ENCODE measurements at places on chromosomes 3 and 15.

- no peak for DNase-seq
Measured at GRCh38 chr3:15941958-15942357, 144.2 kb upstream of the ANKRD28 start.

DNA sequence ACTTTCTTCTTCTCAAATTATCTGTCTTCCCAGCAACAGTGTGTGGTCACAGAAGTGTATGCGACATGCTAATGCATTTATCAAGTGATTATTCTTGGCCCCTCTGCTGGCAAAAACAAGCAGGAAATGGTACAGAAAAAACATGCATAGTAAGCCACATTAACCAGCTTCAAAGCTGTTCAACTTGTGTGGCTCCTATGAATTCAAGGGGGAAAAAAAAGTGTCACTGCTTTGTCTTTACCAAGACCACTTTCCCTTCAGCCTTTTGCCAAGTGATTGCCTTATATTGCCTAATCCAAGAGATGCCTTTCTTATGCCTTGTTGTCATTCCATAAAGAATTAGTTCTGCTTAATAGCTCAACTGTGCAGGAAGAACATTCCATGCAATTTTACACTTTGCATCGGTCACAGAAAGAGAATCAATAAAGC is 39.1 kb downstream of the PRTG start:
- no peak for DNase-seq

DNA sequence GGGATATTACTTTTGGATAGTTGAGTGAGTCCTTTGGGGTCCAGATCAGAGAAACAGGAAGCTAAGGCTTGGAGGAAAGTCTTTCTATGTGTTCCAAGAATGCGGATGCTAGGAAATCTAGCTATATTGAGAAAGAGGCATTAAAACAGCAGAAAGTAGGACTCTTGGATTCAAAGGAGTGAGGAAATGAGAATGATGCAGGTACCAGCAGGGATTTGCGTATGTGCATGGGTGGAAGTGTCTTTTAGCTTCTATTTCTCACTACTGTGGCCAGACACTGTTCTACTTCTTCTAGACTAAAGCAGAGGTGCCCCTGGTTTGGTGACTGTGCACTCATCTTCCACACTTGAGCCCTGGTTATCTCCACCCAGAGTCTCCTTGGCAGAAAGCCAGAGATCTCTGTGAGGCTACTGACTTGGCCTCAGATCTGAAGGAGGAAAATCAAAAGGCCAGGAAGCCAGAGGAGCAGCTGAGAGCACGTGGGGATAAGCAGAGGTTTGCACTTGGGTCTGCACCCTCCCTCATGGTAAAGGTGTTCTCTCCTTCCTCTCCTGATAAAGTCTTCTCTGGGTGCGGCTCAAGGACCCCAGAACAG is 44.3 kb downstream of the ATP2B2 start:
- no peak for DNase-seq

DNA sequence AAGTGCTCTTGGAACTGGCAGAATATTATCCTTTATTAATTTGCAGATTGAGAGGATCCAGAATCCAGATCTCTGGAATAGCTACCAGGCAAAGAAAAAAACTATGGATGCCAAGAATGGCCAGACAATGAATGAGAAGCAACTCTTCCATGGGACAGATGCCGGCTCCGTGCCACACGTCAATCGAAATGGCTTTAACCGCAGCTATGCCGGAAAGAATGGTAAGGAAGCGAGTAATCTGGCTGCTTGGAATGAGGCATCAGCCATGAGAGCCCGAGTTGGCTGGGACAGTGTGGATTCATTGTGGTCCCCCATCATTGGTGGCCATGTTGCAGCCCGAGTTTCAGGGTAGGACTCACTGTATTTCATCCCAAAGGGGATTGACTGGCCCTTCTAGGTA is 47.1 kb downstream of the PARP14 start:
- no peak for DNase-seq

DNA sequence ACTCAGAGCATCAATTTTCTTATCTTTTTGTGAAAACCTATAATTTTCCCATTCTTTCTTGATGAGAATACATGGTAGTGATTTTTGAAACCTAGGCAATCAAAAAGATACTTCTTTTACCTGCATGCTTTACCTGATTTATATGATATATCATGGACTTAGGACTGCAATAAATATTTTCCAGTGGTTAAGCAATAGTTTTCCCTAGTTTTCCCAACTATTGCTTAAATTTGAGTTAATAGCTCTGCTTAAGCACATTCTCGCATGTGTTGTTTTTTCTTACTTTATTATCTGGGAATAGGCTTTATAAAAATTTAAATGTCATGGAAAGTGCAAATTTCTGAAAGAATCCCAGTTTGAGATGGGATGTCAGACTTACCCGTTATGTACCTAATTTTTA is 465.1 kb upstream of the BCHE start:
- no peak for DNase-seq

DNA sequence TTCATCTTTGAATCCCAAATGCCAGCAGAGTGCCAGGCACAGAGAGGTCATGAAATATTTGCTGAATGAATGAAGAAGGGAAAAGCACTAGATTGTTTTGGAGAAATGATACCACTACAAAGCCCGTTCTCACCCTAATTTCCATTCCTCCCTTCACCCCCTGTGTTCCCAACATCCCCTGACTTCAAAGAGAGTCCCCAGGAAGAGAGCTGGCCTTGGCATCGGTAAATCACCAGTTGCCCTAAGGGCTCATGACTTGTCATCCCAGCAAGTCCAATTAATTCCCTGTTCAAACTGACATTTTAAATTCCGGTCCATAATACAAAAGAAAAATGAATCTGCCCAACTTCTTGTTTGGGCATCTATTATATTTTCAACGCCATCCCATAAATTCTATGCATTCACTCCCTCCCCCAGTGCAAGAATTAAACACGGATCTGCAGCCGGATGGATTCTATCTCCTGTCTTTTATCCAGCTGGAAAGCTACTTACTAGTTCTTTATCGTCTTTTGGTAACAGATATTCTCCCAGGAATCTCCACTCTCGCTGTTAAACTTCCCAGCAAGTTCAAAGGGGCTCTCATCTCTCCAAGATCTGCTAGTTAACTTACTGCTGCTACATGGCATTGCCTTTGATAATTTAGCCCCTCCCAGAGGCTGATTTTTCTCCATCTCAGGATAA is 63.9 kb upstream of the TSC22D2 start:
- no peak for DNase-seq

GRCh38 chr3:119558626-119559317 is 642 bp downstream of the CD80 start:
- no peak for DNase-seq

DNA sequence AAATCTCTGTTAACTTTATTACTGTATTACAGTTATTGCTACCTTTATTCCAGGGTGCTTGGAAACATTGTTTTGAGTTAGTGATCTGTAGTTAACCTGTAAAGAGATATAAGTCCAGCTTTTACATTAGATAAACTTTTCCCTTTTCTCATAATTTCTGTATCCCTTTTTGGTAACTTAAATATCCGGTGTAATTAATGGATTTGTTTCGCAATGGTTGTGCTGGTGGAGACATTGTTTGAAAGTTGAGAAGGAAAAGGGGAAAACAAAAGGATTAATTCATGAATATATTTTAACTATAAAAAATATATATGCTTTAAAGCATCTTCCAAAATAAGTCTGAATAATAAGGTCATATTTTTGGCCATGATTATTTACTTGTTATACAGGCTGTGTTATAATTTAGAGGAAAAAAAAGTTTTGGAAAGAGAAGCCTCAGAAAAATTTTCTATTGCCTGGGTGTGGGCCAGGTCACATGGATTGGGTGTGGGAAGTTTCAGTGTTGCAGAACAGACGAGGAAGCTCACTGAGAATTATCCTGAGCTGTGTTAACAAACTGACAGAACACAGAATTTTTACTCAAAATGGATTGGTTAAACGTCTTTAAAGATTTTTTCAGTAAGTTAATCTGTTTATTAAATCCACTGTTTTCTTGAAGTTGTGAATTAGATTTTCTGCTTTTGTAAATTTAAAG is 27.7 kb upstream of the IL20RB start:
- DNase-seq = no peak

DNA sequence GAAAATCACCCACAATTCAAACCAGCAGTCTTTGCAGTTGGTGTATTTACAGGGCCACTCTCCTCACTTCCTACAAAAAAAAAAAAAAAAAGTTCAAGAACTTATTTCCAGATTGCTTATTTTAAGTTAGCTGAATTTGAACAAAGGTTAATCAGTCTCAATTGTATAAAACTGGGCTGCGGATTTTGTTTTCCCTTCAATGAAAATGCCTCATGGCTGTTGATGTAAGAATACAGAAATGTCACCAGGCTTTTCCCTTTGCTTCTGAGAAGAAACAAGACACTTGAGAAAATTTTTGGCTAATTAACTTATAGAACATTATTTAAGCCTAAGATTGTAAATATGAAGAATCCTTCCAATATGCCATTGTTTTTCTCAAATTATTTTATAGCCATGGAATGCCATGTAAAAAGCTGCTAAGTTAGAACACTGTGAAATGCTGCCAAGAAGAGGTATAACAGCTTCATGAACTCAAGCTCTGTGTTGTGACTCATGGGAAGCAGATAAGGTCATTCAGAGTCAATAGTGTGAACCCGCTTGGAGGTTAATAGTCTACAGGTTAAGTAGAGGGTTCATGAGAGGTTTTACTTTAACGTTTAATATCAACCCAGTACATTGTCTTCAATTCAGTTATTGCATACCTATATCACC is 84.3 kb upstream of the ABI3BP start:
- no peak for DNase-seq

DNA sequence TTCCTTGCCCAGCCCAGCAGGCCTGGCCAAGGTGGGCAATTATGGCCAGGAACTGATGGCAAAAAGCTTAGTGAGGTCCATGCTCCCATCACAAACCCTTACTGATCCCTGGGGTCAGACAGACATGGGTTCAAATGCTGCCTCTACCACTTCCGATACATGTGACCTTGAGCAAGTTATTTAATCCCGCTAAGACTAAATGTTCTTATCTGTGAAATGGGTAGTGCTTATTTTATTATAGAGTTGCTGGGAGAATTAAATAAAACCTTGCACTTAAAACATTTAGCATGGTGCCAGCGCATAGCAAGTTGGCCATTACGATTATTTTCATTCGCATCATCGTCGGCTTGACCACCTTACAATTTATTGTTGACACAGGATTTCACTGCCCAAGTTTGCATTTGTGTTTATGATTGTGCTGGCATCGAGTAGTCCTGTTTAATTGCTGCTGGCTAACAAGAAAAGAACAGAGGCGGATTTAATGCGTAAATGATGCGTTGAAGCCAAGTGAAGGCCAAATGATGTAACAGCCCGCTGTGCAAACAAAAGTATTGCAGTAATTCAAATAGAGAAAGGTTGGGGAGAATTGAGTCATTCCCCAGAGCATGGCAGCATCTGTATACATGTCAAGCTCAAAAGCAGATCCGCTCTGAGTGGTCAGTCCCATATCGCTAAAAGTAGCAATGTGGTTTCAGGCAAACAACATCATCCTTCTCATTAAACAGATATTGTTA is 7.3 kb upstream of the FURIN start:
- DNase-seq = no peak

DNA sequence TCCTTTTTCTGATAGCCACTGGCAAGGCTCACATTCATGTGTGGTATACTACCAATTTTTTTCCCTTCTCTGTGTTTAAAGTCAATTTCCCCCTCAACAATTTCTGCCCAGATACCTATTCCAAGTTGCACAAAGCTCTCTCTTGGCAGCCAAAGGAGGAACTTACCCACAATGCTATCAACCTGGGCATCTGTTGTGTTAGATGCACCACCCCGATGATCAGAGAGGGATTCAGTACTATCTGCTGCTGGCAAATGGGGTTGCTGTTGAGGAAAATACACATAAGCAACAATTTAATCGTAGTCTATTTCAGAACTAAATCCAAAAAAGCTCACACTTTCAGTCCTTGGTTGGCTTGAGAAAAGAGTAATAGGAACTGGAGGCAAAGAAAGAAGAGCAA is 46.1 kb downstream of the AAGAB start:
- no peak for DNase-seq

GRCh38 chr3:137347132-137347531 is 389.3 kb downstream of the IL20RB start:
- DNase-seq = peak; percentile 42

DNA sequence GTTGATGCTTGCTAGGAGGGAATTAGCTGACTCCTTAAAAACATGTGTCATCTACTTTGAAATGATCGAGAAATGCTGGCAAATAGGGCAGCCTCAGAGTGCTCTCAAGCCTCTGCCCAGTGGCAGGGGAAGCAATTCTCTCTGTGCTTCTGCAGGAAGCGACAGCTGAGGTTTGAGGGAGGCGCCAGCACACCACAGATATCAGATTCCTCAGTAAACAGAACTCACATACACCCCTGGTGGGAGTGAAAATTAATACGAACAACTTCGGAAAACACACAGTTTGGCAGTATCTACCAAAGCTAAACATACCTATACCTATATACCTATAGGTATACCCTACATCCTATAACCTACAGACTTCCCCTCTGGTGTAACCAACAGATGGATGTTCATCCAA is 61.3 kb downstream of the NSMCE3 start:
- DNase-seq = no peak

GRCh38 chr15:80679167-80679803 is 15.8 kb upstream of the ABHD17C start:
- no peak for DNase-seq

- DNase-seq = no peak
Measured at GRCh38 chr3:191476066-191476772, 15.3 kb downstream of the PYDC2 start.

- no peak for DNase-seq
Measured at GRCh38 chr3:50612234-50612882, 784 bp upstream of the CISH start.

DNA sequence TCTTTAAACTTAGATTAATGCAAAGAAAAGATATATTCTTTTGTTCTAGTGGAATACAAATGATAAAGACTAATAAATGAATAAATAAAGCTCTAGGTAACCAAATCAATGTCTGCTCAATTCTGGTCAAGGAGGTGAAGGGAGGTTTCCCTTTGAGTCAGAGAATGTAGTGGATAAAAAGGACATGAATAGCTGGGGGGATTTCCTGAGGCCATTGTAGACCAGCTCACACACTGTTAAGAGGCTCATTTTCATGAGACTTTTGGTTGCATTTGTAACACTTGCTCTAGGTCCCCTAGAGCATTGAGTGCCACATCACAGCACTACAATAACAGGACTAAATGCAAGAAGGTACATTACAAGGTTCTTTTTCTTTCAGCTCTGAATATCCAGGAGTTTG is 170.7 kb downstream of the TIGIT start:
- no peak for DNase-seq

DNA sequence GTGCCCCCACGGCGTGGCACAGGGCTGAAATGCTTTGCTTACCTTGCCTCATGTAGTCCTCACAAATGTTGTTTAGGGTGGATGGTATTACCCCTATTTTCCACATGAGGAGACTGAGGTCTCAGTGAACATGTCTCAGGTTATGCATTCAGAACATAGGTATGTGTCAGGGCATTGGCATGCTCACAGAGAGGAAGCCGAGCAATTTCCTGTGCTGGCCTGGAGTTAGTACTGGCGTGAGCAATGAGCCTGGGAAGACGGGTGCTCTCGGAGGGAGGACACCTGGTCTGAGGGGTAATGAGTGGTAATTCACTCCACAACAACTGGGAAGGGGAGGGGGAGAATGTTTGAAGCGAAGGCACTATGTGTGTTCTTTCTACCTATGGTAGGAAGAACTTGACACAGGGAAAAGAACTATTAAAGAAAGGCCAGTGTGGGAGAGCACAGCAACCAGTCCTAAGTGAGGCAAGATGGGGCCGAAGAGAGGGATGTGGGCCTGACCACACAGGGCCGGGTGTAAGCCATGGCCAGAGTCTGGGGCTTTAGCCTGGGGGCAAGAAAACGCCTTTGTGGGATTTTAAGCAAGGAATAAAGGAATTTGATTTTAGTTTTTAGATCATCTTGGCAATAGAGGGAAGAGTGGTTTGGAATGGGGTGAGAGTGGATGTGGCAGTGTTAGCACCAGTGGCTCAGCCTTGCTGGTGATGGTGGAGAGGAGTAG is 4.9 kb upstream of the FAM131A start:
- no peak for DNase-seq
